Stimulated activated CD4-positive, alpha-beta T cell treated with anti-CD3 and anti-CD28 coated beads, Interleukin-4, amount 100 ng/mL, for 1 hour (primary cell): ENCODE measurements at places on chromosomes 7 and 10.

GRCh38 chr7:101133621-101134398, 6.9 kb downstream of the SERPINE1 start:
- DNase-seq: no peak

DNA sequence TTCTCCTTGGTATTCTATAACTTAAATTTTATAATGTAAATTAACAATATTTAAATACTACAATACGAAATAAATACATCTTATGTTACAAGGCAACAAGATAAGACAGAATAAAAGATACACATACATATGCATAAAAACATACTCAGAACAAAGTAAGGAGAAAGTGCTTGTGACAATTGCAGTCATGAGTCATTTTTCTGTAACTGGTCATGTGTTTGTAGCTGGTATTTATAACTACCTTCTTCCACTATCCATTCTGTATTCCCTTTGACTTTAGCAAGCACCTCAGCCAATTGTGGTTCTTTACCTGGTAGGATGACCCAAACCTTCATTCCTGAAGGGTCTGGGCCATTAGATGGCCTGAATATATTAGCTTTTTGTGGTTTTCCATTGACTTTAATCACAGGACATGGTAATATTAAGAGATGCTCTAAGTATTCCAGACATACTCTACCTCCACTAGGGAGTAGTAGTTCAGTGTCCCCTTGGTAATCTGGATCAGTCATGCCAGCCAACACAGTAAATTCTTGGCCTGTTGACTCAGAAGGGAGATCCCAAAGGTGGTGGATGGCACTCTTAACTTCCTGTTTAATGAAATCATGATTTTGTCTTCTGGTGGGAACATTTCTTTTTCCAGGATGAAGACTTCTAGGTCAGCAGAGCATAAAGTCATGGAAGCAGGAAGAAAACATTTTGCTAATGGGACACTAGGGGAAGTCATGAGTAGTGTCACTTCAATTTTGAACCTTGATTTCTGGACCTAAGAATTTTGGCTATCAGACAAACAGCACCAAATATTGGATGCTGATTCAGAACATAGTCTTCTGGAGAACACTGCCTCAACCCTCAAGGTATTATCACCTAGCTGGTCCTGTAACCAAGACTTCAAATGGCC, 733.7 kb upstream of the IGFBP3 start:
- DNase-seq: no peak

DNA sequence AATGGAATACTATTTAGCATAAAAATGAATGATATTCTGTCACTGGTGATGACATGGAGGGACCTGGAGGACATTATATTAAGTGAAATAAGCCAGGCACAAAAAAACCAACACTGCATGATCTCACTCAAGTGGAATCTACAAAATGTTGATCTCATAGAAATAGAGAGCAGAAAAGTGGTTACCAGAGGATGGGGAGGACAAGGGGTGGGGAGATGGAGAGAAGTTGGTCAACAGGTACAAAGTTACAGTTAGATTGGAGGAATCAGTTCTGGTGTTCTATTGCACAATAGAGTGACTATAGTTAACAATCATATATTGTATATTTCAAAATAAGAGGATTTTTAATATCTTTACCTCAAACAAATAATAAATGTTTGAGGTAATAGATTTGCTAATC, 24.7 kb upstream of the SLC18A3 start:
- DNase-seq: no peak

DNA sequence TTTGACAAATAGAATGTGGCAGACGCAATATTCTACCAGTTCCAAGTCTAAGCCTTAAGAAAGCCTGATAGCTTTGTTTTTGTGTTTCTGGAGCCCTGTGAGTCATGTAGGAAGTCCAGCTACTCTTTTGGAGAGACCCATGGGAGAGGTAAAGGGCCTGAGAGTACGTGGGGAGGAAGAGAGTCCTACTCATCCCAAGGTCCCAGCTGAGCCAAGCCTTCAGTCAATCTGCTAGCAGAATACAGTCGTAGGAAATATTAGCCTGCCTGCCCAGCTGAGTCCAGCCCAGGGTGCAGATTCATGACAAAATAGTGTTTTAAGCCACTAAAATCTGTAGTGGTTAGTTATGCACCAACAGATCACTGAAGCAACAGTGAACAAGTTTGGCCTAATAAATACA, 9.0 kb upstream of the GNA12 start:
- no peak for DNase-seq

- no peak for DNase-seq
Observed at GRCh38 chr7:96596120-96596826, 113.4 kb downstream of the SEM1 start.

DNA sequence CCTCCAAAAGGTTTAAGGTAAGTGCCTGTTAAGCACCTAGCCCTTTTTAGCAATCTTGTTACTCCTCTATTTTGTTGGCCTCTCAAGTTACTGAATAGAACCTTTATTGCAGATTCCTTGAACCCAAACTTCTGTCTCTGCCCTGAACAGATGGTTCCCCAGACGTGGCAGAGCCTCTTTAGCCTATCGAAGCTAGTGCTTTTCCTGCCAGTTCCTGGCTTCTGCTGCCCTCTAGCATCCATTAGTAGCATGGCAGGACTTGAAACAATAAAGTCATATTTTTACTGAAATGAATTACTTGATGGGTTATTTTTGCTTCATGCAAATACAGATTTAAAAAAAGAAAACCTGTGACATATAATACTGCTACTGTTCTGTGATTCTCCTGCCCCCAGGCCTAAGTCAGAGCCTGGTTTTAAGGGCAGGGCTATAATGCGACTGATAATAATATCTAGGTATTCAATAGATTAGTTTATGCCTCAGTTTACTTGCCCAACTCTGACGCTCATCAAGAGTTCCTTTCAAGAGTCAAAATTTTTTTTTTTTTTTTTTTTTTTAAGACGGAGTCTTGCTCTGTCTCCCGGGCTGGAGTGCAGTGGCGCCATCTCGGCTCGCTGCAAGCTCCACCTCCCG, 84.3 kb upstream of the PHF14 start:
- DNase-seq: peak; percentile 20

DNA sequence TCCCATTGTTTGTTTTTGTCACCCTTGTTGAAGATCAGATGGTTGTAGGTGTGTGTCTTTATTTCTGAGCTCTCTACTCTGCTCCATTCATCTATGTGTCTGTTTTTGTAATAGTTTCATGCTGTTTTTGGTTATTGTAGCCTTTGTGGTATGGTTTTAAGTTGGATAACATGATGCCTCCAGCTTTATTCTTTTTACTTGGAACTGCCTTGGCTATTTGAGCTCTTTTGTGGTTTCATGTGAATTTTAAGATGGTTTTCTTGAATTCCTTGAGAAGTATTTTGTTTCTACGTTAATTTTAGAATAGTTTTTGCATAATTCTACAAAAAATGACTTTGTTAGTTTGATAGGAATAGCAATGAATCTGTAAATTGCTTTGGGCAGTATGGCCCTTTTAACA, 170.0 kb upstream of the IGFBP3 start:
- DNase-seq: no peak

GRCh38 chr10:122033224-122033926, 44.4 kb downstream of the TACC2 start:
- no peak for DNase-seq

GRCh38 chr10:113452146-113452845, 100.6 kb upstream of the HABP2 start:
- no peak for DNase-seq

GRCh38 chr10:72218325-72218724, 2.2 kb upstream of the ASCC1 start:
- no peak for DNase-seq

- DNase-seq: no peak
Observed at GRCh38 chr7:131305152-131305551, 22.5 kb upstream of the MKLN1 start.

GRCh38 chr10:81081887-81082620, 544.4 kb downstream of the SH2D4B start:
- DNase-seq: no peak

DNA sequence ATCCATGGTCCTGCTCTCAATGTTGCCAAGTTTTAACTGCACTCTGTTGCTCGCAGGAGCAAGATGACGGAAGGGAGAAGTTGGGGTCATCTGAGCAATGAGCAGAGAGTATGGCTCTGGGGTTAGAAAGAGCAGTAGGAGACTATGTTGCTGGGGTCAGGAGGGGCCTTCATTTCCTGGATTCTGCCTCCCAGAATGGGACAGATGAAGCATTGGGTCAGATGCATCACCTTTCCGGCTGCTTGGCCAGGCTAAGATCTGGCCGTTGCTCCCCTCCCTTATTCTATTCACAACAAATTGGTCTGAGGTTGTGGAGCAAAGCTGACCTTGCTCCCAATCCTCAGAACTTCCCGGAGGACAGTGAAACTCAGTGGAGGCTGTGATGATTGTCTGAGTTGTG, 22.4 kb downstream of the STMP1 start:
- no peak for DNase-seq

DNA sequence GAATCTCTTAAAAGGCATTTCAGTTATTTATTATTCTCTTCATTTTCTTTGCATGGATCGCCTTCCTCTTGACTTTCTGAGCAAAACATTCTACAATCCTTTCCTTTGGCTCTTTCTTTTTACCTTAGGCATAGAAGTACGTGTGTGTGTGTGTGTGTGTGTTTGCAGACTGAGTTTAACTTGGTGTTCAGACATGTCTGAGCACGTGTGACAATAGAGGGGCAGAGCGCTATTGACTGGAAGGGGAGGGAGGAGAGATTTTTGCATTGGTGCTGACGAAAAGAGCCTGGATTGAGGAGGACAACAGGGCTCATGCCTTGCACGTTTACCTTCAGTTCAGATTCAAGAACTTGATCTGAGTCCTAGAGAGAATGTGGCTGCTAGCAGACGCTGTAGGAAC, 129.8 kb downstream of the SEC23IP start:
- DNase-seq: no peak

GRCh38 chr7:1087952-1088920, at the start of gene GPER1:
Gene GPER1, plus strand, starts transcription at chr7:1088113. Its CDS starts 3,616 bp downstream, at chr7:1091729.
- DNase-seq: no peak

GRCh38 chr10:71916827-71917226, 47.4 kb upstream of the CHST3 start:
- no peak for DNase-seq

DNA sequence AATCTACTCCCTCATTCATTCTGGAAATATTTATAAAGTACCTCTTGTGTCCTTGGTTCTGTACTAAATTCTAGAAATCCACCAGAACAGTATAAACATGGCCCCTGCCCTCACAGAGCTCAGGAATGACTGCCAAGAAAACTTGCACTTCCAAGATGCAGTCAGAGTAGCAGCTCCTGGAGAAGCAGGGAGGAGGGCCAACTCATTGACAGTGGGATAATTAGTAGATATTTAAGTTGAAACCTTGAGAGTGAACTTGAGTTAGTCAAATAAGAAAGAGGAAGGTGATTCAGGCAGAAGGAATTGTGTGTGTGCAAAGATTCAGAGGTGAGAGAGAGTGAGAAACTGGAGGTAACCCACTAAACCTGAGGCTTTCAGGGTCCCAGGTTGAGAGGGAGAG, 182.2 kb upstream of the INHBA start:
- DNase-seq: no peak

GRCh38 chr10:29961351-29961750, 98.0 kb downstream of the JCAD start:
- no peak for DNase-seq

DNA sequence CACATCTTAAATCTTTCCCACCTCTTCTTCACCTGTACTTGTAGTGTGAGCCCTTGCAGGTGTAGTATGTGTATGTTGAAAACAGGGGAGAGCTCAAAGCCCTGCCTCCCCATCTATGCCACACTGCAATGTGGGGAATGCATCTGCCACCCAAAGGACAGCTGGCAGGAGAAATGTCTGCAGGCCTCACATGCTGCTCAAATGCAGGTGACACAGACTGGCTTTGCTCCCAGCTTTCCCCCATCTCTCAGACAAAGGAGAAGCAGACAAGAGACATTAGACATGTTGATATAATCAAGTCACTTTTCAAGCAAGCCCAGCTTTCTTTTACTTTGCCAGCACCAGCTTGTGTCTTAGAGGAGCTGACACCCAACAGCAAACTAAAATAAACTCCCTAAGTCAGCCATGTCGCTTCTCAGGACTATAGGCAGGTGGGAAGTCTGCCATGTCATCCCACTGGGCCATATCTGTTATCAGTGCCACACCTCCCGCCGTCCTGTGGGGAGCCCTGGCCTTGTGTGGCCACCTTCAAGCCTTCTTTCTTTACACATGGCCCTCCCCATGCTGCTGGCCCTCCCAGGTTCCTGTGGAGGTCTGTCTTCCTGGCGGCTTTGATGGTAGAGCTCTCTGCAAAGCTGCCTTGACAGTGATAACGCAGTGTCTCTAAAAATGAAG, 102.1 kb downstream of the CXCL12 start:
- DNase-seq: no peak

- no peak for DNase-seq
Observed at GRCh38 chr10:13106387-13107045, 6.6 kb downstream of the OPTN start.

DNA sequence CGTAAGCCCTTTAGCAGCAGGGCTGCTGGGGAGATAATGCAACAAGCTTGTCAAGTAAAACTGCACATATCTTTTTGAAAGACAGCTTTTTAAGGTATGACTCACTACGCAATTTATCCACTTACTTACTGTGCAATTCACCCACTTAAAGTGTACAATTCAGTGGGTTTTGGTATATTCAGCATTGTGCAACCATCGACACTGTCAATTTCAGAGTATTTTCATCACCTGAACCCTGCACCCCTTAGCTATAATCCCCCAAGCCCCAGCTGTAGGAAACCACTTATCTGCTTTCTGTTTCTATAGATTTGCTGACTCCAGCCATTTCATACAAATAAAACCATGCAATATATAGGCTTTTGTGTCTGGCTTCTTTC, 168.0 kb downstream of the PTPN20 start:
- no peak for DNase-seq

DNA sequence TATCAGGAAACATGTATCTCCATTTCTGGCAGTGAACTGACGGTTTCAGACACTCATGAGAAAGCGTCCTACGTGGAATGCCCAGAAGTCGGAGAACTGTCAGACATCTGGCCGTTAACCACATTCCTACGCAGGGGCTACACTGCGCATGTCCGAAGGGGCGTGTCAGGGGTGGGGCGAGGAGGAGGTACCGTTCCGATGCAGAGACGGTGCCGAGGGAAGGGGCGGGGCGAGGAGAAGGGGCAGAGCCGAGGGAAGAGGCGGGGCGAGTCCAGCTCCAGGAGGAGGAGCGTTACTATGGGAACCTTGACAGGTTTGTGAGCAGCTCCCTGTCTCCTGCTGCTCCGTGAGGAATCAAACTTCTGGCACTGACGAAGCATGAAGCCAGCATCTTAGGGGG, 366.9 kb upstream of the NUPR2 start:
- DNase-seq: no peak
